A549 treated with Hydrocortisone at 1 μM for 4 hours (cell line): ENCODE measurements at places on chromosomes 12 and 14. TPM values are rescaled to one million over a fixed set of nuclear protein-coding genes. Genes with fewer than 3 reads are reported as not detected.

Gene CCDC197
- total RNA-seq: not detected in 5 replicates

Gene MAPK1IP1L
- 91.3 to 108 TPM (median 103 TPM) in 5 replicates for total RNA-seq

Gene HOXC5
- 0.52 to 0.82 TPM (median 0.60 TPM) in 5 replicates for total RNA-seq

Gene TMEM63C
- total RNA-seq: 4.8 to 6.0 TPM (median 5.4 TPM) in 5 replicates

Gene ACRBP
- 0.18 to 0.56 TPM (median 0.33 TPM) in 3 of 5 replicates, not detected in the others for total RNA-seq

Gene RNASE3
- total RNA-seq: not detected in 5 replicates
